ENCODE measurements at places on chromosomes 6 and 20.

DNA sequence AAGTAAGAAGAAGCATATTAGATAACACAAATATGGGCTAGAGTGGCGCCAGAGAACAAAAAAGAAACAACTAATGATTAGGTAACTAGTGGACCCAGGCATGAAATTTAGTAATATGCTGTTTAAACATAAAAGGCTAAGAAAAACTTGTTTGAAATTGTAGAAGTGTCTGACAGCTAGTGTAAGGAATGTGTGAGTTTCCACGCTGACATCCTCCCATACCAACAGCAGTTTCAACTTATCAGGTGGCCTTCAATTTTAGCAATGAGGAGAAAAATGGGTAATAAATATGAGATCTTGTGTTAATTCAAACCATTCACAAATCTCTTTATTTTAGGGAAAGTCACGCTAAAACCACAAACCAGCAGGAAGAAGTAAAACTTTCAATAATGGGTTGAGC, 440.2 kb upstream of the FLRT3 start:
- DNase-seq: peak; percentile 42

DNA sequence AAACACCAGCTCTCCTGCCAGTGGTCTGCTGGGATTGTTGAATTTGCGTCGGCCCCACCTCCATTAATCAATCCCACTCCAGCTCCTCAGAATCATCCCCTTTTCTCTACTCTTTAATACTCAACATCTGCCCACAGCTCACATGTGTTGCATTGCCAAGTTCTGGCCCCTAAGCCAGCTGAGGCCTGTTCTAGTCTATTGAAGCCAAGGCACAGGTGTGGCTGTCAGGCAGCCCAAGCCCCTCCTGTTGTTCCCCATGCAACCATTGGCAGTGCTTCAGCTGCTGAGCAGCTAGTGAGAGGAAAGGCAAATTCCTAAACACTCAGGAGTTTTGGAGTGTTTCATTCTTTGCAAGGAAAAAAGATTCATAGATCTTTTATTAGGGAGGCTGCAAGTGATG, 128.0 kb upstream of the NT5E start:
- DNase-seq: no peak

GRCh38 chr6:33632558-33633039, 11.5 kb downstream of the ITPR3 start:
- DNase-seq: peak; percentile 49

DNA sequence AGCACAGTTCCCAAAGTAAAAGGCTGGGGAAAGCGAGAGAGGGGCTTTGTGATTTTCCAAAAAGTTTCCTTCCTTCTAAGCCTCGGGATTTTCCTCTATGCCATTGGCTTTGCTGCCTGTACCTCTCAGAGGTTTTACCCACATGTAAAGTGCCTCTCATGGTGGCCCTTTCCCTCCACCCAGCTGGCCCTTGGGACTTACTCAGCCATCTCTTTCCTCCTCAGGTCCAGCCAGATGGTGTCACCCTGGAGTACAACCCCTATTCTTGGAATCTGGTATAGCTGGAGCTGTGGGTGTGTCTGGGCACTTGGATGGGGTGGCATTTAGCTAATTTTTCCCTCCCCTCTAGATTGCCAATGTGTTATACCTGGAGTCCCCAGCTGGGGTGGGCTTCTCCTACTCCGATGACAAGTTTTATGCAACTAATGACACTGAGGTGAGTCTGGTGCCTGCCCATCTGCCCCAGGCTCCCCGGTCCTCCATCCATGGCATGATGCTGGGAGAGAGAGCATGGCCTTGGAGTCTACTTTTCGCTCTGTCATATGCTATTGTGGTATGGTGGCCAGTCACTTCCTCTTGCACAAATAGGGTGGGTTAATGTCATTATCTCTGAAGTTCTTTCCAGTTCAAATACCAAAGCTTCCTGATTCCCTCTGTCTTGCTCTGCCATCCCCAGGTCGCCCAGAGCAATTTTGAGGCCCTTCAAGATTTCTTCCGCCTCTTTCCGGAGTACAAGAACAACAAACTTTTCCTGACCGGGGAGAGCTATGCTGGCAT, 1.1 kb downstream of the CTSA start:
- DNase-seq: peak; percentile 57

- no peak for DNase-seq
Observed at GRCh38 chr20:51198238-51198637, 175.3 kb upstream of the KCNG1 start.

Measured in EH (cell line).